ENCODE measurements at places on chromosomes 6 and 20. TPM values are rescaled to one million over a fixed set of nuclear protein-coding genes. Genes with fewer than 3 reads are reported as not detected.

SYTL3 gene
- total RNA-seq: 13.2 TPM

JPH2 gene
- total RNA-seq: 155 TPM

RAB5IF gene
- total RNA-seq: 71.0 TPM

SIRPB1 gene
- not detected for total RNA-seq

WFDC10B gene
- total RNA-seq: not detected

DCDC2 gene
- not detected for total RNA-seq

RGS19 gene
- 19.7 TPM for total RNA-seq

COL19A1 gene
- 0.11 TPM for total RNA-seq

UBE2J1 gene
- 210 TPM for total RNA-seq

ADGRF1 gene
- total RNA-seq: under 0.01 TPM

PTCRA gene
- not detected for total RNA-seq

PAX1 gene
- not detected for total RNA-seq

SLC16A10 gene
- total RNA-seq: not detected

LINC00237 gene
- total RNA-seq: not detected

GABRR2 gene
- total RNA-seq: 1.2 TPM

DUSP15 gene
- not detected for total RNA-seq

PTCHD4 gene
- 17.7 TPM for total RNA-seq

OXT gene
- not detected for total RNA-seq

RIPOR3 gene
- total RNA-seq: 0.22 TPM

PRDM13 gene
- total RNA-seq: not detected

WFDC2 gene
- total RNA-seq: 12.9 TPM

GPLD1 gene
- 0.33 TPM for total RNA-seq

METTL24 gene
- total RNA-seq: not detected

PI3 gene
- not detected for total RNA-seq

PRR18 gene
- total RNA-seq: not detected

C20orf173 gene
- total RNA-seq: not detected

BCAS1 gene
- 0.11 TPM for total RNA-seq

C20orf204 gene
- 2.0 TPM for total RNA-seq

RANBP9 gene
- 25.9 TPM for total RNA-seq

RAET1L gene
- total RNA-seq: 0.22 TPM

TBXT gene
- total RNA-seq: not detected

TINAG gene
- not detected for total RNA-seq

CNKSR3 gene
- 11.0 TPM for total RNA-seq

HLA-DPA1 gene
- total RNA-seq: 14.9 TPM

SYNDIG1 gene
- total RNA-seq: not detected

HLA-DMB gene
- under 0.01 TPM for total RNA-seq

PCED1A gene
- total RNA-seq: 39.0 TPM

FABP7 gene
- not detected for total RNA-seq
